Hematopoietic multipotent progenitor cell treated with erythropoietin and hydrocortisone succinate and interleukin-3 and kit ligand, for 6 days (in vitro differentiated cells): ENCODE measurements at places on chromosomes 1 and 21.

- no peak for DNase-seq
Measured at GRCh38 chr1:59308839-59309238, 11.9 kb downstream of the FGGY start.

DNA sequence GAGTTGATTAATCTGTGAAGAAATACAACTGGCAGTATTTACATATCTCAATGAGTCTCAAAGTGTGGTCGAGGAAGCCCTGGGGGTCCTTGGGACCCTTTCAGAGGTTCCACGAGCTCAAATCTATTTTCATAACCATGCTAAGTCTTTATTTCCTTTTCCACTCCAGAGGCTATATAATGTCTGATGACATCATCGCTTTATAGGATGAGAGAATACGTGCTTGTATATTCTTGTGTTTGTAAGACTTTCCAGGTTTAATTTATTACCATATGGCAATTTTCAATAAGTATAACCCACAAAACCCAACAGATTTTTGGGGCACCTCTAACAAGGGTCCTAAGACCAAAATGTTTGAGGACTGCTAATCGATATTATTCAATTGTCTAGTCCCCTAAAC lies 1.4 kb upstream of the SLC19A2 start:
- DNase-seq, result no peak

DNA sequence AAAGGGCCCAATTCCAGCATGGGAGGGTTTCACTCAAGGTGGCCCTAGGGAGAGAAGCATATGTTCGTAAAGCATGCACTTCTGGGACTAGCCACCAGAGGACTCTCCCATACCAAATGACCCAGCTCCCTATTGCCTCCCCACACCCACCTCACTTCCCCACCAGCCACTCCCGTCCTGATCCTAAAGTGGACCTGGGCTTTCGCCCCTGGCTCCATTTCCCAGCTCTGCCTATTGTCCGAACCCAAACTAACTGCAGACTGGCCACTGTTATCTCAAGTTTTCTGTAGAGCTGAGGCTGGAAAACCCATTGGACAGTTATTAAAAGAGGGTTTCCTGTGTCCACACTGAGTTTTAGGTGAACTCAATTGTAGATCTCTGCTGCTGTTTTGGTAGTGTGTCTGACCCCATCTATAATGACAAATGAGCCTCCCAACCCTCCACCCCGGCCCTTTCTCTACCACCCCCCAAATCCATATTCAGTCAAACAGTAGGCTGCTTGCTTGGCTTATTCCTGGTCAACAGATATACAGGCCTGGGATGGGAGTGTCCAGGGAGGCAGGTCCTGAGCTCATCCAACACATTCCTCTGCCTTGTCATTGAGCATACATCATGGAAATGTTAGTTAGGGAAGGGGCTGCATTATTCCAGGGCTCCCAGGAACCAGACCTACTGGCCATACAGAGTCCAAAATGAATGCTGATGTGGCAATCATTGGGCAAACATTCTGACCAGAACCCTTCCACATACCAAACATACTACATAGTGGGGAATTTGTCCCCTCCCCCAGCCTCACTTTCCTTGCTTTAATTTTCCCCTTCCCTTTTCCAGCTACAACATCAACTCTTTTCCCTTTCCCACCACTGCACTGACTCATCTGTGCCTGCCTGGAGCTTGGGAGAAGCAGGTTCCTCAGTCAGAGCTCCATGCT lies 59.2 kb downstream of the ABCA4 start:
- peak; percentile 75 for DNase-seq

- no peak for DNase-seq
Measured at GRCh38 chr1:238675221-238675620, 711.1 kb upstream of the CHRM3 start.

- no peak for DNase-seq
Measured at GRCh38 chr21:27291006-27291405, 324.1 kb upstream of the ADAMTS5 start.

DNA sequence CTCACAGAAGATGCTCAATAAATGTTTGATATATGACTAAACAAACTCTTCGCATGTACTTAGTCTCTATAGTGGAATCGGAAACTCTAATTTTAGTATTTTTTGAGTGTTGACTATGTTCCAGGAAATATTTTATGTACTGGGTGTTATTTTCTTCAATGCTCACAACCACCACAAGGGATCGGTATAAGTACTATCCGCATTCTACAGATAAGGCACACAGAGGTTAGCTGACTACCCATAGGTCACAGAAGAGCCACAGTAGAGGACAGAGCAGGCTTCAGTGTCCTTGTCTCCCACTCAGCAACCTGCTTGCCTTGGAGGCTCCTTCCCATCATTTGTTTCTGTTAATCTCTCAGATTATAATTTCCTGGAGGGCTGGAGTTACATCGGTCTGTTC lies 451.3 kb downstream of the OMA1 start:
- no peak for DNase-seq

DNA sequence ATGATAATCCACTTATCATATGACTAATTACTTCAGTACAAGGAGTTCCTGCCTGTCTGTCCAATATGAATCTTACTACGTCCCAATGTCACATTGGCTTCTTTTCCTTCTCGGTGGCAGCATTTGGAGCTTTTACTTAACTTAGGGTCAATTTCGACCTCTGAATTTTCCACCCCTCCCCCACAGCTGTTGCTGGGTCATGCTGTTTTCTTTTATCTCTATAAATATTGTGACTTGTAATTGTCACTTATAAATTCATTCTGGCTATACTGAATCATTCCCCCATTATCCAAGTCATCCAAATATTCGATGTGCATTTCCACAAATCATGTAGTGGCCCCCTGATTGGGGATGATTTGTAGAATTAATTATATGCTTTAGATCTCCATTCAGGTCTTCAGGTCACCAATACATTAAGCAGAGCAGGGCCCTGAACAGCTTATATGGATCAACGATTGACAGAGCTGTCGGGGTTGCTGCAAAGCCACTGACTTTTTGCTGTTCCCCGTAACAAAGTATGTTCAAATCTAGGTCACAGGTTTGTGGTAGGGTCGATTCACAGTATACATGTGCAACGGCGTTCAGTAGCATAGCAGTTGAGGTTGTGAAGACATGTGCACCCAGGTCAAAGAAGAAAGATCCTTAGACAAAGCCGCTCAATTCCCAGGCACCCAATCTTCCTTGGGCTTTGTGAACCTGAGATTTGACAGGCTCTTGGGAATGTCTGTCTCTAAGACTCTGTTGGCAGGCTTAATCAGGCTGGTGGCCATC lies 18.3 kb upstream of the RNU1-4 start:
- DNase-seq, result no peak

DNA sequence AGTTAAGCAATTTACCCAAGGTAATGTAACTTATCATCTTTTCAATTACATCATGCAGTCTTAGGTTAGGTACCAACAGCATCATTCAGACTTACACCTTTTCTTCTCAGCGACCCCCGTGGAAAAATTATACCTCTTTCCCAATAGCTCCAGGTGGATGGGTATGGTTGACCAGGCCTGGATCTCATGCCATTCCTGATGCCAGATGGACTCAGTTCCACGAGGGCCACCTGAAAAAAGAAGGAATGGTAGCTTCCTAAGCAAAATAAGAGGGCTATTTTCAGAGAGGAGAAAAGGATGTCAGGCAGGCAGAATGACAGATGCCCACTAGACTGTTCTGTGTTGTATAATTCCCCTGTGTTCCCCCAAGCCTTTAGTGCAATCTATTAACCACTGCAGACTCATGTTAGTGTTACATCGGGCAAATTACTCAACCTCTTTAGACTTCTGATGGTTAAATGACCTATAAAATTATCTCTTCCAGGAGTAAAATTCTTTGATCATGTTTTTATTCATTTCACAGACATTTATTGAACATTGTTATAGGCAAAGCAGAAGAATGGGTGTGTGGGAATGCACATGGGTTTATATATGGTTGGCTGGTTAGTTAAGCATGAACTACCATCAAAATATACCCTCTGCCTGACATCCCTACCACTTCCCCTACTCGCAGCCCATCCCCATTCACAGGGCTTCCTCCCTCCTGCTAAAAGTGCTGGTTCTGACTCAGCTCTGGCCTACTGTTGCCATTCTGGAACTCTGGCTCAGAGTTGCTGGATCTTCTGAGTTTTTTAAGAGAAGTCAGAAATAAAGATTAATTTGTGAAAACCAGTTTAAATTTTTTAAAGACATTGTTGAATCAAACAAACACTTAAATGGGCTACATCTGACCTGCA lies 10.6 kb upstream of the MYSM1 start:
- DNase-seq, result no peak

- DNase-seq, result no peak
Measured at GRCh38 chr1:194043984-194044755, 857.8 kb upstream of the B3GALT2 start.

DNA sequence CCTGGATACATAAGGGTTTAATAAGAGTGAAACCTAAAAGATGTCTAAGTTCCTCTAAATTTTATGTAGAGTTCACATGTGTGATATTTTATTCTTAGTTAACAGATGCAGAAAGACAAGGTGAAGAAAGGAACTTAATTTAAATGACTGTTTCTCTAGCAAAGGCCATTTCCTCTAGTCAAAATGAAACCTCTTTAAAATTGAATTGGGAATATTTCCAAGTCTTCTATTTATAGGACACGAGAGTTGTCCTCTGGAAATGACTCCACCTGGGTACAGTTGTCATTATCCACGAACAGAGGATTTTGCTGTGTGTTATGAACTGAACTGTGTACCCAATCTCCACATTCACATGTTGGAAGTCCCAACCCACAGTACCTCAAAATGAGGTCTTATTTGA lies 64.5 kb upstream of the KCNK1 start:
- DNase-seq, result no peak
